ENCODE measurements at places on chromosomes 4 and X.

GRCh38 chr4:37953620-37954293 is 6.4 kb upstream of the PTTG2 start:
- DNase-seq, result no peak

DNA sequence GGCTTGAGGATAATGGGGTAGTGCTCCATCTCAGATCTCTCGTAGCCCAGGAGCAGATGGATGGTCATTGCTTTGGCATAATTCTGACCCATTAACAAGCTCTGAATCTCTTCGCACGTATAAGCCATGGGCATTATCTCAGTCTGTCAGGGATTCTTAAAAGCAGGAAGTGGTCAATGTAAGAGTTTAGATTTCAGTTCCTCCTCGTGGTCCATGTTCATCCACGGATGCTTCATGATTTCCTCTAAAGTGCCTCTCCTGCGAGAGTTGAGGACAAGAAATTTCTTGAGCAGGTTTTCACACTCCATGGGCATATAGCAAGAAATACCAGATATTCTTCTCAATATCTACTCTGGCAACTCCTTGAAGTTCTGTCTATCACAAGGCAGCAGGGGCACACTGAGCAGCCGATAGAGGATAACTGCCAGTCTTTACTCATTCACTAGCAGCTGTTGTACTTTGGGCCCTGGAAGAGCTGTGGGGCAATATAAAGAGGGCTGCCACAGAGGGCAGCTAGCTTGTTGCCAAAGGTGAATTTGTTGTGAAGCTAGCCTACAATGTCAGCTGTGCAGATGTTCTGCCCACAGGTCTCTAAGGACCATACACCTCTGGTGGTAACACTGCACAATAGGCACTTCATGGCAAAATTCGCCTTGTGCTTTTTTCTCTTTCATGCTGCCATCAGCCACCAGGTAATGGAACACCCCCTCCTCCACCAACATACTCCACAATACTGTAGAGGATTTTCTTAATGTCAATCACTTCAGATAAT is 52.0 kb upstream of the WDR17 start:
- no peak for DNase-seq

GRCh38 chr4:74503580-74503979 is 58.6 kb downstream of the AREG start:
- no peak for DNase-seq

DNA sequence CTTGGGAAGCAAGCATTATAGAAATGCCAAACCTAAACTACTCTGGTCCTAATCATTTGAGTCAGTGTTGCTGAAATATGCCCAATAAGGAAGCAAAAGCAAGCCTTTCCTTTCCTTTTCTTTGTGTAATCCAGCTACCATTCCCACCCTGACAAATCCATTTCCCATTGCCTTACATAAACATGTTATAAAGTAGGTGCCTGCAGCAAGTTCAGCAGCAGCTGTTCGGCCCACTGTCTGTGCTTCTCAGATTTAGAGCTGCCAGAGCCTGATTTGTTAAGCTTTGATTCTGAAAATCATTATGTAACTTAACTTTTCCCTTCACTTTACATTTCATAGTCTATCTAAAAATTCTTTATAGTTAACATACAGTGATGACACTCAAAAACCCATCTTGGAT is 148.6 kb downstream of the EPHA5 start:
- no peak for DNase-seq

DNA sequence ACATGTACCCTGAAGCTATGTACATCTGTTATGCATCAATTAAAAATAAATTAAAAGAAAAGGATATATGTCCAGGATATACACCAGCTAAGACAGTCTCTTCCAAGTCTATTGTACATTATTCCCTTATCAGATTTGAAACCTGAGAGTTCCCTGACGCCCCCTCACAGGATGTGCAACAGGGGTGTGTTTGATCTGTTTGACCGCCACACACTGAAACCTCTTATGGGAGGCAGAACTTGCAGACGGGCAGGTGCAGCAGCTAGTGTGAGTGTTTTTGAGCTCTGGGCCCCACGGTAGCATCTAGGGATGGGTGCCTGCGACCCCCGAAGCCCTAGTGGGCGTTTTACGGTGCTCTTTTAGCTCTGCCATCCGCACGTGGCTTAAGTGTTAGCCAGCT is 4.7 kb downstream of the XG start:
- no peak for DNase-seq

- no peak for DNase-seq
Measured at GRCh38 chr4:118035309-118035708, 1.0 kb downstream of the NDST3 start.

DNA sequence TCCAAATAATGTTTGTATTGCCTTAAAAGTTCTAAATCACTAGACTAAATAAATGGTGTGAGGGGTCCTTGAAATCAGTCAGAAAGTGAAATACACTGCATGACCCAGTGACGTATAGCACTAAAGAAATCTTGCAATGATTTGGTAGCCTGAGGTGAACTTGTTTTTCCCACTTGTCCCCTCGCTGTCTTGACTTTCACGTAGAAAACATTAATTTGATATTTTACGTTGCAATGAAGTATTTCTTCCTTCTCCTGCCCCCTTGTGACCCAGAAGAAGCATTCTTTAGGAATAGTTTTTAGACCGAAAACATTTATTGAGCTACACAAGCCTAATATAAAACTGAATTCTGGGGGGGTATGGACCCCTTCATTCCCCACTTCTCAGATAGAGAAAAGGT is 3.7 kb downstream of the KLB start:
- DNase-seq, result no peak

Measured in stimulated activated effector memory CD8-positive, alpha-beta T cell treated with anti-CD3 and anti-CD28 coated beads, Interleukin-12 subunit alpha, Interleukin-12 subunit beta, amount 100 ng/mL, for 72 hours (primary cell).